ENCODE measurements at places on chromosomes 13 and 19. TPM values are rescaled to one million over a fixed set of nuclear protein-coding genes. Genes with fewer than 3 reads are reported as not detected.

MAP4K1 gene
- 3.4 TPM for total RNA-seq

INSL3 gene
- total RNA-seq, result not detected

DNA sequence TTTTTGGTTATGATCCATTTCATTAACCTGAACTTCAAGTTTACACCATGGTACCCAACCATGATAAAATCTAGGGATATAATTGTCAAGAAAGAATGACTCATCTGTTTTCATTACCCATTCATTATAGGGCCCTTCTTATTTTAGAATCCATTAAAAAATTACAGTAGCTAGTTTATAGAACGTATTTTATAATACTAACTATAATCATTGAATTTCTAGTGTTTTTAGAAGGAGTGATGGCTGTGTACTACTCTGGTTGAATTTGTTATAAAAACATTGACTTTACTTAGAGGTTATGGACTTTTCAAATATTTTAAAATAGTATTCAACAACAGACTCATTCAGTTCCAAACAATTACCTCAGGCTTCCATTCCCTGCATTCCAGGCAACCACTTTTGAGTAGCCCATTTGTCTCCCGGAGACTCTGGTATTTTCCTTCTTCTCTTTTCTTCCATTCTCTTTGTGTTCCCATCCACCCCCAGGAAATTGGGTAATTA is 71.9 kb upstream of the KLF12 start:
- ATAC-seq, result no peak

- ATAC-seq, result no peak
Observed at GRCh38 chr13:101155920-101156319, 260.4 kb downstream of the NALCN start.

ZNF480 gene
- 7.2 TPM for total RNA-seq

- no peak for ATAC-seq
Observed at GRCh38 chr13:41694545-41695301, 237.4 kb downstream of the RGCC start.

Data from esophagus mucosa (tissue), 1 donor.